ENCODE measurements at places on chromosomes 11 and 22. TPM values are rescaled to one million over a fixed set of nuclear protein-coding genes. Genes with fewer than 3 reads are reported as not detected.

DNA sequence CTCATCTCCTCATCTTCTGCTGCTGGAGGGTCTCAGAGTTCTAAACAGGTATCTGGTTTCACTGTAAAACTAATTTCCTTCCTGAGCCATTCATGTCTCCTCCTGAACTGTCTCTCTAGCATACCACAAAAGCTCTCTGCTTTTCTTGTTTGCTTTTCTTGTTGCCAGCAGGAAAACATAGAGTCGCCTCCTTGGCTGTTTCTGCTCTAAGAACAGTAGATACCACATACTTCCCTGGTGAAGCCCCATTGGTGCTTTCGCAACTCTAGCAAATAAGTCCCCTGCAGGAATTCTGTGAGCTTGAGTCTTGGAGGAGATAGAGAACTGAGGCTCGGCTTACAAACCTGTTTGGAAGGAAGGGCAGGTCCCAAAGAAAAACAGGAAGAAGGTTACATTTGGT lies 7.0 kb downstream of the DIXDC1 start:
- no peaks in the 10 kb centered on the region for H3K36me3 ChIP-seq
- DNase-seq: no peak
- H3K4me3 ChIP-seq: no peak overlapping the region
- H3K27ac ChIP-seq: peak overlapping the region; percentile 28
- H3K27me3 ChIP-seq: no peaks in the 10 kb centered on the region

Gene SYT13
- 0.21 TPM for total RNA-seq

DNA sequence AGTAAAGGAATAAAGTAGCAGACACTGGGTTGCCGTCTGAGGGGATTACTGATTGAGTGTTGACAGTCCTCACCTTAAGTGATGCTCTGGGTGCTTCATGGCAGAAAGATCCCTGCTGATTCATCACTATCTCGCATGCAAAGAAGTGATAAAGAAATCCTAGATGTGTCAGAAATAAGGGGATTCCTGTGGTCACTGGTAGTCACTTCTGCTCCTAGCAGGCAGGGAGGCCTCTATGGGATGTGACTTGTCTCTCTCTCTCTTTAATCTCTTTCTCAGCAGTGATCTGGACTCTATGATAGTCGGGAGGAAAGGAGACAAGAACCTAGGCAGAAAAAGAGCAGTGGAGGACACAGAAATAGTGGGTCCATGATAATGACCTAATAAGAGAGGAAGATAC lies 30.9 kb upstream of the OR56A1 start:
- no peak overlapping the region for H3K4me3 ChIP-seq
- H3K27ac ChIP-seq: no peak overlapping the region
- DNase-seq: no peak
- no peaks in the 10 kb centered on the region for H3K27me3 ChIP-seq

GRCh38 chr11:44754876-44755555 lies 28.3 kb downstream of the TSPAN18 start:
- H3K4me1 ChIP-seq: no peaks in the 10 kb centered on the region
- H3K36me3 ChIP-seq: no peaks in the 10 kb centered on the region
- no peak overlapping the region for H3K4me3 ChIP-seq

DNA sequence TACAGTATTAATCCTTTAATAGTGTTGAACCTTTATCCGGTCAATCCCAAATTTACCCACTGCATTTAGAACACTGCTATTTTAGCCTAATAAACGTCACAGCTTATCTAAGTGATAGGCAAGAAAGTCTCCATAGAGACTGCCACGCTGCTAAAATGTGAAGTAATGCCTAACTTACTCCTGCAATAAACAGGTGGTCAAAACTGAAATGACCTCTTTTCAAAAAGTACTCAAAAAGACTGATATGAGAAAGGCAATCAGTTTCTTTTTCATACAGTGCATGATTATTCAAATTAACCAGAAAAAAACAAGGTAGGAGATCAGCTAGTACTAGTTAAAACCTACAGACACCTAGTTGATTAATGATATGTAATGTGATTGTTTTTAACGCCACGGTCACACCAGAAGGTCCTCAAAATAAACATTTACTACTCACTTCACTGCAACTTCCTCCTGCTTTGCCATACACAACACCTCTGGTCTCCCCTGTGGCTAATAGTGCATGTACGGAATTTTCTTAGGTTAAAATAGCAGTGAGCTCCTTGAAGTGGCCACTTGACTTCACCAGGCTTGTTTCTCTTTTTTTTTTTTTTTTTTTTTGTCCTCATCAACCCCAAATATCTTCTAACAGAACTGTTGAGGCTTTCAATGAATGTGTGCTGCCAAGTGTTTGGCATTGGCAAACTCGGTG lies 8.8 kb downstream of the ATP5MG start:
- no peak overlapping the region for H3K27ac ChIP-seq
- H3K27me3 ChIP-seq: no peaks in the 10 kb centered on the region
- peaks cover 6% of the 10 kb centered on the region for H3K4me1 ChIP-seq
- no peak overlapping the region for H3K4me3 ChIP-seq
- DNase-seq: no peak

DNA sequence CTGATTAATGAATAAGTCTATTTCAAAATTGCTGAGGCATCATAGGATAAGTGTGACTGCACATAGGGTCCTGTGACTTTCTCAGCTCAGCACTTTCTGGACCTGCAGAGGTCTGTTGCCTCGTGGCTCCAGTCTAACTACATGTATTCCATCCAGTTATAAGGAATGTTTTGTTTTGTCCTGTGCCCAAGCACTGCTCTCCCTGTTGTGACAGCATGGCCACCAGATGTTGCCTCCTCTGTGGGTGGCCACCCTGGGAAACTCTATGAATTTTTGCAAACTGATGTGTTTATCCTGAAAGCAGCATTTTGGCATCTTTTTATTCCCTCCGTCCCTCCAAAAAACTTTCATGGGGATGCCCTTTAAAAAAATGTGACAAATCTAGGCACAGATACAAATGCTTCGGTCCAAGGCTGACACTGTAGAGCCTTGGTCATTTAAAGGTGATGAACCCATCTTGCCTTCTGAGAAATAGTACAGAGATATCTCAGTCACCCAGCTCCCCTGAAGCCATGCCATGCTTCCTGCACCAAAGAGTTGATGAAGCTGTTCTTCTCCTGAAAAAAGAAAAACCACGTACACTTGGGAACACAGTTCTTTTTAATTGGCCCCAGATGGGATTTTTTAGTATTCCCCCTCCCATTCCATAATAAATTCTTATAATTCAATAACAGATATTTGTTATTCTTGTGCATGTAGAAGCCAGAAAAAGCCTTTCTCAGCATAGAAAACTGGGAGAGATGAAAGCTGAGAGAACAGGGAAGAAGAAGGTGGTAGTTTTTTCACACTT lies 72.6 kb downstream of the CCDC34 start:
- no peaks in the 10 kb centered on the region for H3K36me3 ChIP-seq
- H3K4me1 ChIP-seq: no peaks in the 10 kb centered on the region
- no peak overlapping the region for H3K4me3 ChIP-seq
- H3K27me3 ChIP-seq: no peaks in the 10 kb centered on the region
- no peak overlapping the region for H3K27ac ChIP-seq
- no peak for DNase-seq

- no peaks in the 10 kb centered on the region for H3K4me1 ChIP-seq
- no peak overlapping the region for H3K4me3 ChIP-seq
- no peak for DNase-seq
- H3K27ac ChIP-seq: no peak overlapping the region
Observed at GRCh38 chr11:7640816-7641215, 32.5 kb downstream of the CYB5R2 start.

DNA sequence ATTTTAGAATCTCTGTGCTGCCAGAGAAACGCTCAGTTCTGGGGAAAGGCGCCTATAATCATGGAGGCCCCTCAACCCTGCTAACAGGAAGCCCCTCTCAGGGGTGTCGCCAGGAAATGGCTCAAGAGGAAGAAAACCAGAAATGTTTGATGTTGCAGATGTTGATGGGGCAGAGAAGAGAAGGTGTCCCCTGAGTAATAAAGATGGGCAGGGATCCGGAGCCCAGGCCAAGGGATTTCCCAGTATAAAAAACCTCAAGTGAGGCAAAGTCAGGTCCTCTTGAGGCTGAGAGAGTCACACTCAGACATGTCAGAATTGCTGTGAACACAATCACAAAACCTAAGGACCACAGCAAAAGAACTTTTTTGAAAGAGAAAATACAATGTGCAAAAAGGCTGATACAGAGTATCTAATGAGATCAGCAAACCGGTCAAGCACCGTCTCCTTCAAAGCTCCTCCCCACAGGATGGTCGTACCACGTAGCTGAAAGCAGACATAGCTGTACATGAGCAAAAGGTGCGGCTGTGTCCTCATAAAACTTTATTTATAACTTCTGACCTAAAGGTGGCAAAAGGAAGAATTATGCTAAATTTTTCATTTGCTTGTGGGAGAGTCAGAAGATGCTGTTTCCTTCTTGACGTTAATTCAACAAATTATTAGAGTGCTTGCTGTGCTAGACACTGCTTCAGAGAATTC lies 12.2 kb downstream of the MOV10L1 start:
- H3K36me3 ChIP-seq: no peaks in the 10 kb centered on the region
- H3K4me1 ChIP-seq: no peaks in the 10 kb centered on the region
- no peak overlapping the region for H3K27ac ChIP-seq
- DNase-seq: no peak
- no peaks in the 10 kb centered on the region for H3K27me3 ChIP-seq
- H3K4me3 ChIP-seq: no peak overlapping the region

Gene TMEM126A
- total RNA-seq: 30.2 TPM

DNA sequence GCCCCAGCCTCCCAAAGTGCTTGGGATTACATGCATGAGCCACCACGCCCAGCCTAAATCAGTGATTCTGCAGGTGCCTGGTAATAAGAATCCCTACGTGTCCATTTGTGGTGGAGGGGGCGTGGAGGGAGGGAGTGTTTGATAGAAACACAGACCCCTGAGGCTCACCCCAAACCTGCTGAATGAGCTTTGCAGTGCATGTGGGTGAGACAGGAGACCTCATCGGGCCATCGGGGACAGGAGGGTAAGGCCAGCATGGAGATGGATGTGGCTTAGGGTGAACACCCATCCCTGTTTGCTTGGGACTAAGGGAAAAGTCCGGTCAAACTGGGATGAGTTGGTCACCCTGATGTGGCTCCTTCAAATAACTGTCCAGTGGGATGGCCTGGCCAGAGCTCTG lies 71.3 kb upstream of the ALX4 start:
- H3K4me1 ChIP-seq: no peaks in the 10 kb centered on the region
- no peak overlapping the region for H3K4me3 ChIP-seq
- no peak for DNase-seq
- no peak overlapping the region for H3K27ac ChIP-seq

- H3K27ac ChIP-seq: peak overlapping the region; percentile 61
- no peak overlapping the region for H3K4me3 ChIP-seq
- DNase-seq: no peak
- H3K36me3 ChIP-seq: peaks cover 36% of the 10 kb centered on the region
Observed at GRCh38 chr11:116853461-116854073, 16.1 kb upstream of the APOA1 start.

GRCh38 chr11:64067230-64067993 lies 31.7 kb downstream of the FLRT1 start:
- no peak overlapping the region for H3K4me3 ChIP-seq
- no peaks in the 10 kb centered on the region for H3K4me1 ChIP-seq
- no peak overlapping the region for H3K27ac ChIP-seq
- peaks cover 10% of the 10 kb centered on the region for H3K27me3 ChIP-seq

Gene LRRC74B
- total RNA-seq: not detected

GRCh38 chr11:70325824-70326223 lies 55.3 kb downstream of the PPFIA1 start:
- no peaks in the 10 kb centered on the region for H3K27me3 ChIP-seq
- no peak overlapping the region for H3K4me3 ChIP-seq
- peaks cover 14% of the 10 kb centered on the region for H3K4me1 ChIP-seq
- no peaks in the 10 kb centered on the region for H3K36me3 ChIP-seq
- H3K27ac ChIP-seq: peak overlapping the region; percentile 91

DNA sequence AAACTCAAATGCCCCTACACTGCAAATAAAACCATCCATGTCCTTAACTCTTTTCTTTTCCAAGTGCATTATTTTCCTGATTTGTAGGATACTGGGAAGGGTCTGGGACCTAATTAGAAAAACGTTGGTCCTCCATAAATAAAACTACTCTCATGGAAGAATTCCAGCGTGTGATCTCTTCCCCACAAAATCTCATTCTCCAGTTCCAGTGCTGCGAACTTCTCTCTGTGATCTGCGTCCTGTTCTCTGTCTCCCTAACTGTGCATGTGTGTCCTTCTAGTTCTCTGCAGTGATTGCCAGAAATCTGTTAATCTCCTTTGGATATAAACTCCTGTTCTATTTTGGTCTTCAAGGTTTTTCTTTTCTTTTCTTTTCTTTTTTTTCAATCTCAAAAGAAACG lies 148.1 kb downstream of the BBOX1 start:
- no peaks in the 10 kb centered on the region for H3K4me1 ChIP-seq
- H3K27ac ChIP-seq: no peak overlapping the region
- no peaks in the 10 kb centered on the region for H3K36me3 ChIP-seq
- H3K4me3 ChIP-seq: no peak overlapping the region

Gene SLC22A6
- not detected for total RNA-seq

DNA sequence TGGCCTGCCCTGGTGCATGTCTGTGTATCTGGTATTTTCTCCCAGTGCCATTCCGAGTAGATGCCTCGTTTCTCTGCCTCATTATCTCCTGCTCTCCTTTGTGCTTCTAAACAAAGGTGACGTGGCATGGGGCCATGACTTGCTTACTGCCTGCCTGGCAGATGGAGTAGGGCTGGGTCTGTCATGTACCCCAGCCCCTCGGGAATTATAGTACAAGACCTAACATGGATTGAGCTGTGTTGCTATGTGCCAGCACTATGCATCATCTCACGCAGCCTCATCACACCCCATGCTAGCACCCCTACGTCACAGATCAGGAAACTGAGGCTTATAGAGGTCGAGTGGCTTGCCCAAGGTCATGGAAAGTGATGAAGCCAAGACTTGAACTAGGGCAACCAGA lies 88.1 kb downstream of the GALNT18 start:
- no peaks in the 10 kb centered on the region for H3K36me3 ChIP-seq
- H3K27ac ChIP-seq: no peak overlapping the region
- peaks cover 30% of the 10 kb centered on the region for H3K4me1 ChIP-seq
- no peaks in the 10 kb centered on the region for H3K27me3 ChIP-seq
- no peak overlapping the region for H3K4me3 ChIP-seq

DNA sequence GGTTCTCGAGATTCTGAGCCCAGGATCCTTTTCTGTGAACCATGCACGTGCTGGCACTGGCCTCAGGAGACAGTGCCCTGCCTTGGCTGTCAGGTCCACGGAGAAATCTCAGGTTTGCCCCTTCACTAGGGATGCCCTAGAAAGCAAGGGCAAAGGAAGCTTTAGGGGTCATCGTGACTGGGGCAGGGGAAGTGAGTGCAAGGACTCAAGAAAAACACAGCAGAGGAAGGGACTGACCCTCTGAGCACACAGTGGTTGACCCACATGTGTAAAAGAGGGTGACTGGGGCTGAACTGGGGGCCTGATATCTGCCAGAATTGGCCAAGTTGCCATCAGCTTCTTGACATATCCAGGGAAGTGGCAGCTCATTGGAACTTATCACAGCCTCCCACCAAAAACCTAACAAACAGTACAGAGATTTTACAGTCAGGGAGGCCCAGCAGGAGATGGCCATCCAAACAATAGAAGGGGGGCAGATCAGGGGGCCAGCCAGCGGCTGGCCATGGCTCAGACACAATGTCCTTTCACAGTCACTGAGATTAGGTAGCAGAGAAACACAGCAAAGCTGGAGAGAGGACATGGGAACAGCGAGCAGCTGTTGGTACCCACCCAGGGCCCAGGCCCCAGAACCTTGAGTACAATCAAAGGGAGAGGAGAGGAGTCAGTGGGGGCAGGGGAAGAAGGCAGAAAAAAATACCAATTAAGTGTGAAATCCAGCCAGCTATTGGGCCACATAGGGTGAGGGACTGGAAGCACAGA lies 4.4 kb downstream of the TMEM121B start:
- H3K4me3 ChIP-seq: no peak overlapping the region
- H3K27ac ChIP-seq: no peak overlapping the region
- no peaks in the 10 kb centered on the region for H3K36me3 ChIP-seq
- no peaks in the 10 kb centered on the region for H3K4me1 ChIP-seq
- peaks cover 25% of the 10 kb centered on the region for H3K27me3 ChIP-seq

All from left lung (tissue), 14 donors.